ENCODE measurements at places on chromosomes 4 and X. TPM values are rescaled to one million over a fixed set of nuclear protein-coding genes. Genes with fewer than 3 reads are reported as not detected.

Gene SPANXC
- not detected for total RNA-seq

Gene ETDB
- not detected for total RNA-seq

Gene KLKB1
- 0.50 TPM for total RNA-seq

Gene FAT4
- total RNA-seq, result 1.5 TPM

Gene OTUD6A
- not detected for total RNA-seq

Gene MAOB
- total RNA-seq, result 9.2 TPM

Gene PITX2
- total RNA-seq, result 0.64 TPM

Gene TLR8
- 1.6 TPM for total RNA-seq

Gene AMBN
- not detected for total RNA-seq

Gene MND1
- 11.7 TPM for total RNA-seq

Gene SMAD1
- 47.3 TPM for total RNA-seq

Gene ABLIM2
- 11.1 TPM for total RNA-seq

Gene P2RY4
- 0.20 TPM for total RNA-seq

Gene HS6ST2
- 0.85 TPM for total RNA-seq

Gene NPY1R
- total RNA-seq, result 2.0 TPM

Gene TMPRSS11F
- total RNA-seq, result not detected

Gene HSD17B13
- 1.1 TPM for total RNA-seq

Gene G6PD
- 41.0 TPM for total RNA-seq

Gene MAOA
- total RNA-seq, result 349 TPM

Gene TLL1
- total RNA-seq, result 2.4 TPM

Gene MAGEA4
- not detected for total RNA-seq

Gene NDUFB11
- 97.1 TPM for total RNA-seq

Gene APELA
- not detected for total RNA-seq

Gene COL4A6
- total RNA-seq, result 1.1 TPM

Gene INPP4B
- total RNA-seq, result 14.1 TPM

Gene GAGE12F
- 0.99 TPM for total RNA-seq

Gene PAK3
- total RNA-seq, result 0.66 TPM

Gene AADAT
- total RNA-seq, result 5.3 TPM

Gene GAGE12H
- total RNA-seq, result not detected

Gene DDX53
- total RNA-seq, result not detected

Gene SLC16A2
- total RNA-seq, result 2.9 TPM

Gene VEGFD
- 2.5 TPM for total RNA-seq

Gene TMEM271
- total RNA-seq, result not detected

Gene FAM47A
- not detected for total RNA-seq

Gene MAP3K15
- total RNA-seq, result not detected

Gene ARSJ
- total RNA-seq, result 4.7 TPM

Gene PDCL2
- not detected for total RNA-seq

Gene GSX2
- not detected for total RNA-seq

Gene CDS1
- total RNA-seq, result 44.2 TPM

Gene NR3C2
- total RNA-seq, result 74.8 TPM

Gene CSN1S1
- not detected for total RNA-seq

Gene SFRP2
- 36.2 TPM for total RNA-seq

Gene MAGEA12
- not detected for total RNA-seq

Gene GATB
- total RNA-seq, result 22.9 TPM

Gene NDST3
- total RNA-seq, result not detected

Gene TMEM35A
- total RNA-seq, result 0.96 TPM

Gene SCD5
- total RNA-seq, result 2.8 TPM

Gene FGF16
- not detected for total RNA-seq

Gene CXCL6
- 0.32 TPM for total RNA-seq

Gene AFM
- total RNA-seq, result 0.27 TPM

Gene PCDH7
- total RNA-seq, result 18.0 TPM

Gene CHRNA9
- total RNA-seq, result not detected

Gene SLC9B1
- not detected for total RNA-seq

Gene FIP1L1
- total RNA-seq, result 46.6 TPM

Gene FHIP1A
- 33.4 TPM for total RNA-seq

Gene SPATA18
- total RNA-seq, result 14.6 TPM

Gene USP17L24
- total RNA-seq, result not detected

Gene IQSEC2
- total RNA-seq, result 26.1 TPM

All from colonic mucosa (tissue), 4 donors.